NCI-H1105 (cell line): ENCODE measurements at places on chromosomes 11 and 22.

- no peak for DNase-seq
Measured at GRCh38 chr11:60069450-60069849, 13.0 kb downstream of the MS4A3 start.

DNA sequence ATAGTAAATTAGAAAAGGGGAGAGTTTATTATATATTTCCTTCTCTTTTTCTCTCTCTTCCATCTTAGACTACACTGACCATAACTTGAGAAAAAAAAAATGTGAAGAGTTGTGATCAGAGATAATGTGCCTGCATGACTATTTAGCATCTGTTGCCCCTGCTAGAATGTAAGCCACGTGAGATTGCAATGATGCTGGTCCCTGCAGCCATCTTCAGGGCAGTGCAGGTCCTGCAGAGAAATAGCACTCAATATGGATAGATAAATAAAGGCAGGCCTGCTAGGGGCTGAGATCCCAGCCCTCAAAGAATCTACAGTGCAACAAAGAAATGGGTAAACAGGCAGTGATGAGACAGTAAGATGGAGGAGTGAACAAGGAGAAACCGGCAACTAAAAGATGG lies 7.8 kb upstream of the DKK3 start:
- DNase-seq = no peak

DNA sequence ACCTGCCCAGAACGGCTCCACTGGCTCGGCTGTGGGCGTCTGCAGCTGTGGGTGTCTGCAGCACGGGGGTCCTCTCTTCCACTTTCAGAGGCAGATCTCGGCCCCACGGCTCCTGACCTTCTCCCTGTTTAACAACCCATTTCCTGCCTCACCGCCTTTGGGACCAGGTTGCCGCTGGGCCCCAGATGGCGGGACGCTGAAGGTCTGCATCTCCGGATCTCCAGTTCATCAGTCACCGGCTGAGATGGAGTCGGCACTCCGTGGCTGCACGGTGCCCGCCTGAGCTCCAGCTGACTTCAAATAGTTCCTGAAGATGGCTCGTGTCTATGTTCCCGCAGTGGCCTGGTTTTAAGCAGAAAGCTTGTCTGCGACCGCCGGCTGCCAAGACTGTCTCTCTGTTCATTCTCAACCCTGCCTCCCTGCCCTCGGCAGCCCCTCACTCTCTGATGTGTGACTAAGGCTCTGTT lies 475.9 kb downstream of the BRD1 start:
- DNase-seq = no peak

GRCh38 chr11:3016861-3017260 lies 24.7 kb upstream of the NAP1L4 start:
- DNase-seq = no peak

DNA sequence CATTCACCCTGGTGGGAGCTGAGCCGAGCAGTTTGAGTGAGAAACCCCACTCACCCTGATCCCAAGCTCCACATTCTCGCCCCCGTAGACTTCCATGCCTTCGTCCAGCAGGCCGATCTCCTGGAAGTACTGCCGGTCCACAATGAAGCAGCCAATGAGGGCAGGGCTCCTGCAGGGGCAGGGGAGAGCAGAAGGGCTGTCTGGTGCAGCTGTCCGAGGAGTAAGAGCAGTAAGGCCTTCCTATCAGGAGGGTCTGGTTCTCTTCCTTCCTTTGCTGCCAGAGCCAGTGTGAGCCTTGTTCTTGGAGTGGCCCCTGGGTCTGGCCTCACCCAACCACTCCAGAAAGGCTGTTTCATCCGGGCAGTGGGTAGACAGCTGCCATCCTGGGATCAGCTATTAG lies 19.4 kb upstream of the CSNK2A3 start:
- DNase-seq = no peak

- DNase-seq = no peak
Measured at GRCh38 chr22:30649430-30650007, 13.9 kb downstream of the SLC35E4 start.

DNA sequence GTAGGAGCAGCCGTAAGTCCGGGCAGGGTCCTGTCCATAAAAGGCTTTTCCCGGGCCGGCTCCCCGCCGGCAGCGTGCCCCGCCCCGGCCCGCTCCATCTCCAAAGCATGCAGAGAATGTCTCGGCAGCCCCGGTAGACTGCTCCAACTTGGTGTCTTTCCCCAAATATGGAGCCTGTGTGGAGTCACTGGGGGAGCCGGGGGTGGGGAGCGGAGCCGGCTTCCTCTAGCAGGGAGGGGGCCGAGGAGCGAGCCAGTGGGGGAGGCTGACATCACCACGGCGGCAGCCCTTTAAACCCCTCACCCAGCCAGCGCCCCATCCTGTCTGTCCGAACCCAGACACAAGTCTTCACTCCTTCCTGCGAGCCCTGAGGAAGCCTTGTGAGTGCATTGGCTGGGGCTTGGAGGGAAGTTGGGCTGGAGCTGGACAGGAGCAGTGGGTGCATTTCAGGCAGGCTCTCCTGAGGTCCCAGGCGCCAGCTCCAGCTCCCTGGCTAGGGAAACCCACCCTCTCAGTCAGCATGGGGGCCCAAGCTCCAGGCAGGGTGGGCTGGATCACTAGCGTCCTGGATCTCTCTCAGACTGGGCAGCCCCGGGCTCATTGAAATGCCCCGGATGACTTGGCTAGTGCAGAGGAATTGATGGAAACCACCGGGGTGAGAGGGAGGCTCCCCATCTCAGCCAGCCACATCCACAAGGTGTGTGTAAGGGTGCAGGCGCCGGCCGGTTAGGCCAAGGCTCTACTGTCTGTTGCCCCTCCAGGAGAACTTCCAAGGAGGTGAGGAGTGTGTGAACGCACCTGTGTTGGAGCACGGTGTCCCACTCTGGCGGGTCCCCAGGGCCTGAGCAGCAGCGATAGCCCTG lies at the start of gene TAGLN:
Gene TAGLN (plus strand): TSS at position 318 of the 863 bp plus-strand sequence. CDS start 3,644 bp downstream, outside the sequence.
- DNase-seq = no peak

DNA sequence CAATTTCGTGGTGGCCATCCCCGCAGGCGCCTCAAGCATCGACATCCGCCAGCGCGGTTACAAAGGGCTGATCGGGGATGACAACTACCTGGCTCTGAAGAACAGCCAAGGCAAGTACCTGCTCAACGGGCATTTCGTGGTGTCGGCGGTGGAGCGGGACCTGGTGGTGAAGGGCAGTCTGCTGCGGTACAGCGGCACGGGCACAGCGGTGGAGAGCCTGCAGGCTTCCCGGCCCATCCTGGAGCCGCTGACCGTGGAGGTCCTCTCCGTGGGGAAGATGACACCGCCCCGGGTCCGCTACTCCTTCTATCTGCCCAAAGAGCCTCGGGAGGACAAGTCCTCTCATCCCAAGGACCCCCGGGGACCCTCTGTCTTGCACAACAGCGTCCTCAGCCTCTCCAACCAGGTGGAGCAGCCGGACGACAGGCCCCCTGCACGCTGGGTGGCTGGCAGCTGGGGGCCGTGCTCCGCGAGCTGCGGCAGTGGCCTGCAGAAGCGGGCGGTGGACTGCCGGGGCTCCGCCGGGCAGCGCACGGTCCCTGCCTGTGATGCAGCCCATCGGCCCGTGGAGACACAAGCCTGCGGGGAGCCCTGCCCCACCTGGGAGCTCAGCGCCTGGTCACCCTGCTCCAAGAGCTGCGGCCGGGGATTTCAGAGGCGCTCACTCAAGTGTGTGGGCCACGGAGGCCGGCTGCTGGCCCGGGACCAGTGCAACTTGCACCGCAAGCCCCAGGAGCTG lies 24.8 kb downstream of the ADAMTS15 start:
- DNase-seq = no peak

- DNase-seq = no peak
Measured at GRCh38 chr22:35863432-35863831, 145.8 kb downstream of the APOL5 start.

DNA sequence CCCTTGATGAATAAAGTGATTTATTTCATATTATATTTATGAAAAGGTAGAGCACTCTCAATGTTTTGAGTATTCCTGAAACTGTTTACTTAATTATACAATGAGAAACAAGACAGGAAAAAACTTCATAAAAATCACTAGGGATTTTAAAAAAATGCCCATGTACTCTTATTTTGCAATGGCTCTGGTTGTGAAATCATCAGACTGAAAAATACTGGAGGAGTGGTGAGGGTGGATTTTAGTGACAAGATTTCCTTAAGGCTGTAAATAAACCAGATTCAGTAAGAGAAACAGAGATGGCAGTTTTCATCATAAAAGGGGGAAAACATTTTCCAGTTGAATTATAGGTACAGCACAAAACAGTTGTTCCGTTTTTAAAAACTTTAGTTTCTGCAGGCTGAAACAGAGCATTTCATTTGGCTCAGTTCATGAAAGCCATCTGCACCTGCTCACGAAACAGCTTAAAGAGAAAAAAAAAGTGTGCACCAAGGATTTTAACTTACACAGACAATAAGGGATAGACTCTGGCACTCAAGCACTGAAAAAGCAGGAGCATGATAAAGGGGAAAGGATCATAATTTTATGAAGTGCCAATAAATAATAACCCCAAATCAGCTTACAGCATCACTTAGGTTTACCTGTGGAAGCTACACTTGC lies 100.7 kb downstream of the MAML2 start:
- peak; percentile 51 for DNase-seq

DNA sequence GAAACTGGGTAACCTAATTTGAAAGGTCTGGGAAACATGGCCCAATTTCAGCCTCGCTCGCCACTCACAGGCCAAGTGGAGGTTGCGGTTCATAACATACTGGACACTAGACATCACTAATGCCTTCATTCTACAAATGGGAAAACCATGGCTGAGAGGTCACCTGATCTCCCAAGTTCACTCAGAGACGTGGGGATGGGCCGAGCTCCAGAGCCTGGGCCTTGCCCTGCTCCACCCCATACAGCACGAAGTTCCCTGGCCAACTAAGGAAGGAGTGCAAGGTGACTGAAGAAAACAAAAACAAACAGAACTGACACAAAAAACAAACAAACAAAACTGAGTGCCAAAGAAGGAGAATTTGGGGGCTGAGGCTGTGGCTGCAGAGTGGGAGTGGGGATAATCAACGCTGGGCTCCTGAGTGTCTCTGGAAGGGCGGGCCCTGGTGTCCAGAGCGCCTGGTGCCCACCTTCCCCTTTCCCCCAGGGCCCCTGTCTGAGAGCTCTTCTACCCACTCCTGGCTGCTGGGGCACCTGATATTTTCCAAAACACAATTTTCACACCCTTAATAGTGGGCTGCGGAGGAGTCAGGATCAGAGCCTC lies 46.5 kb upstream of the ADA2 start:
- no peak for DNase-seq

DNA sequence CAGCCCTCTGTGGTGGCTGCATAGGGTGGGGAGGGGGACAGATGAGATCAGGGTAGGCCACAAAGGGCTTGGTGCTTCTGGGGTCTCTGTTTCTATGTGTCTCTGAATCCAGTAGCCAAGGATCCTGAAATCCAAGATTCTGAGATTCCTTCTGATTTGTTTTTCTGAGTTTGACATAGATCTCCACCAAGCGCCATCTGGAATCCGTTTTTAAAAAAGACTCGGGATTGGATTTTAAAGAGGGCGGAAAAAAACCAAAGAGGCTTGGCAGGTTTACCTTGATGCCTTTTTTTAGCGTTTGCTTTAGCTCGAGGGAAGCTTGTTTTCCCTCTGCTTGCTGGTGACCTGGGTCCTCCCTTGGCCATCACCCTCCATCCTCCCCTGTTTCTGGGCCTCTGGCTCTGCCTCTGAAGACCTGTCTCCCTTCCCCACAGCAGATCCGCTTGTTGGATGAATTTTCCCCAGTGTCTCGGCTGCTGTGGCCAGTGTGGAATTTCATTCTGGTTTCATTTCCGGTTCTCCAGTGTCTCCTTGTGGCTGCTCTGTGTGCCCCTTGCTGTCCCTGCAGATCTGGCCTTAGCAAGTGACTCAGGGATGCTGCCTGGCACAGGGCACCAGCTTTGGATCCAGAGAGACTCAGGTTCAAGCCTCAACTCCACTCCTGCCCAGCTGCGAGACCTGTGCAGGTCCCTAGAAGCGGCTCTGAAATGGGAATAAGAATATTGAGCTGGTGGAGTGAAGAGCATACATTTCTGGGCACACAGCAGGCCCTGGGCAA lies 15.1 kb downstream of the SYNGR1 start:
- no peak for DNase-seq

GRCh38 chr11:4054643-4055042 lies 40.0 kb upstream of the RRM1 start:
- no peak for DNase-seq

- DNase-seq = no peak
Measured at GRCh38 chr11:43872995-43873394, 7.6 kb upstream of the ALKBH3 start.
